ENCODE measurements at places on chromosomes 5 and 9.

DNA sequence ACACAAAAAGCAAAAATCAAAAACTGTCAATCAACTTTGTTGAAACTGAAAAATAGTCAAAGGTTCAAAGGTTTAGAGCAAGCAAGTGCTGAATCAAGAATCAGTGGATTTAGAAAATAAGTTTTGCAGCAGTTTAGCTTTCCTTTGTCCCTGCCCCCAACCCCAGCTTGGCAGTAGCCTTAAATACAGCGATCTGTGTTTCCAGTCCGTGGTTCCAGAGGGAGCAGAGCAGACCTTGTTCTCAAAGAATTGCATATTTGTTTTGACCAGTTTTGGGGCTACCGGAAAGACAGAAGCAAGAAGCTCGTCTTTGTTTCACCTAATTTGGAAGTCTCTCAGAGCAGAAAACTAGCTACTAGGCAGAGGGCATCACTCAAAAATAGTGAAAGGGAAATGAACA lies 57.2 kb upstream of the PRDM9 start:
- no peak for DNase-seq

DNA sequence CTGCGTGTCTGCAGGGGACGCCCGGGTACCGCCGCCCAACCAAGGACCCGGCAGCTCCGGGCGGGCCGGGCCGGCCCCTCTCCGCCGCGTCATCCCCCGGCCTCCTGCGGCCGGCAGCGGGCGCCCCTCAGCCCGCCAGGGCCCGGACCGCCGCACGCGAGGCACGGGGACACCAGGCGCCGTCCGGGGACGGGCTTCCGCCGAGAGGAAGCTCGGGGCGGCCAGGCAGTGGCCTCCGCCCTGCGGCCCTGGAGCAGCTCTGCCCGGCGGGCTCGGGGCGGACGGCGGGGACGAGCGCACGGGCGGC lies 373 bp downstream of the FBXW5 start:
- DNase-seq, result peak; percentile 88

DNA sequence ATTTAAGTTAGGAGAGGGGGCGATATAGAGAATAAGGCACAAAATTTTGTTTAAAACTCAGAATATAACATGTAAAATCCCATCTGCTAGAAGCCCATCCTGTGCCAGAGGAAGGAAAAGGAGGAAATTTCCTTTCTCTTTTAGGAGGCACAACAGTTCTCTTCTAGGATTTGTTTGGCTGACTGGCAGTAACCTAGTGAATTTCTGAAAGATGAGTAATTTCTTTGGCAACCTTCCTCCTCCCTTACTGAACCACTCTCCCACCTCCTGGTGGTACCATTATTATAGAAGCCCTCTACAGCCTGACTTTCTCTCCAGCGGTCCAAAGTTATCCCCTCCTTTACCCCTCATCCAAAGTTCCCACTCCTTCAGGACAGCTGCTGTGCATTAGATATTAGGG lies 18.3 kb downstream of the MOCS2 start:
- no peak for DNase-seq

DNA sequence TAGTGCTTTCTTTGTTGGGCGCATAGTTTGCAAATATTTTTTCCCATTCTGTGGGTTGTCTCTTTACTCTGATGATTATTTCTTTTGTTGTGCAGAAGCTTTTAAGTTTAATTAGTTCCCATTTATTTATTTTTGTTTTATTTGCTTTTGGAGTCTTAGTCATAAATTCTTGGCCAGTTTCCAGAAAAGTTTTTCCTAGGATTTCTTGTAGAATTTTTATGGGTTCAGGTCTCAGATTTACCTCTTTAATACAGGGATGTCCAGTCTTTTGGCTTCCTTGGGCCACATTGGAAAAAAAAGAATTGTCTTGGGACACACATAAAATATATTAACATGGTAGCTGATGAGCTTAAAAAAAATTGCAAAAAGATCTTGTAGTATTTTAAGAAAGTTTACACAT lies 122.0 kb downstream of the WDR70 start:
- DNase-seq, result no peak

- no peak for DNase-seq
Observed at GRCh38 chr5:168649306-168649705, 70.1 kb upstream of the PANK3 start.

DNA sequence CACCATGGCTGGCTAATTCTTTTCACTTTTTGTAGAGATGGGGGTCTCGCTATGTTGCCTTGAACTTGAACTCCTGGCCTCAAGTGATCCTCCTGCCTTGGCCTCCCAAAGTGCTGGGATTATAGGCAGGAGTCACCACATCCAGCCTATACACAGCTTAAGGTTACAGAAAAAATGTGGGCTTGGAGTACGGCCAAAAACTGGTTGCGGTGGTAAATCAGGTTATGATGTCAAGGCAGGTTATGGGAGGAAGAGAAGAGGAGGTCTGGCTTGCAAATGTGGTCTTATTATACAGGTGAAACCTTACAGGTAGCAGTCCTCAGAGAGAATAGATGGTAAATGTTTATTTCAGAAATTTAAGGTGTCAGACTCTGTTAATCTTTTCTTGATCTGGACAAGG lies 30.7 kb upstream of the SYK start:
- DNase-seq, result no peak

GRCh38 chr5:123720339-123720738 lies 208.4 kb downstream of the CSNK1G3 start:
- DNase-seq, result no peak

DNA sequence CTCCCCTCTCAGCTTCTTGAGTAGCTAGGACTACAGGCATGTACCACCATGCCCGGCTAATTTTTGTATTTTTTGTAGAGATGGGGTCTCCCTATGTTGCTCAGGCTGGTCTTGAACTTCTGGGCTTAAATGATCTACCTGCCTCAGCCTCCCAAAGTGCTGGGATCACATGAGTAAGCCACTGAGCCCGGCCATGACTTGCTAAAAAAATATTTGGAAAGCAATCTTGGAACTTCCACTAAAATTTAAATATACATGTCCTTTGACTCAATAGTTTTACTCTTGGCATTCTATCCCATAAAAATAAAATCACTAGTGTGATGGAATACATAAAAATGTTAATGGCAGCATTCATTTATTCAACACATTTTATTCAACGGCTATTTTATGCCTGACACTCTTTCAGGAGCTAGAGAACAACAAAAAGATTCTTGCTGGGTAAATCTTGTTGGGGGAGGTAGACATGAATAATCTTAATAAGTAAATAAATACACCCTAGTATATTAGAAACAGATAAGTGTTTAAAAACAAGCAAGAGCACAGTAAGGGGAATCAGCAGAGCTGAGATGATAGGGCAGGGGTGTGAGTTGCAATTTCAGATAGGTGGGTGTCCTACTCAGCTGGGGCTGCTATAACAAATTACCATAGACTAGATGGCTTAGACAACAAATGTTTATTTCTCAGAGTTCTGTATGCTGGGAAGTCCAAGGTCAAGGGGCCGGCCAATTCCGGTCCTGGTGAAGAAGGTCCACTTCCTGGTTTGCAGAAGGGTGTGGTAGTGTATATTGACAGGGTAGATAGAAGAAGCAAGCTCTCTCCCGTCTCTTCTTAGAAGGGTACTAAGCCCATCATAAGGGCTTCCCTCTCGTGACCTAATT lies 50.7 kb downstream of the KCNV2 start:
- no peak for DNase-seq

DNA sequence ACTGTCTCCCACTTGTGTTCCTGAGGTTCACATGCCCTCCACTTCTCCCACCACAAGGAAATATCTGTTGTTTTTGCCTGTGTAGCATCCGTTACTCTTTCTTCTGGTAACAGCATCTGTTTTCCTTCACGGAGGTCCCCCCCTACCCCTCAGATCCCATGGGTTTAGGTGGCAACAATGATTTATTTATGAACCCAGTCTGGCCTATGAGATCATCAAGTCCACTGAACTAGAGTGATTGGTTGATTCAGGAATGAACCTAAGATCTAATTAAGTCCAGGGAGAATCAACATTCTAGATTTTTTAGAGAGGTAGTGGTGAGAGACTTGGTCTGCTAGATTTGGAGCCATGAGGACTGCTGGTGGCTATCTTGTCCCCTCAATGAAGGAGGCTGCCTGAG lies 166.8 kb downstream of the NR3C1 start:
- no peak for DNase-seq

DNA sequence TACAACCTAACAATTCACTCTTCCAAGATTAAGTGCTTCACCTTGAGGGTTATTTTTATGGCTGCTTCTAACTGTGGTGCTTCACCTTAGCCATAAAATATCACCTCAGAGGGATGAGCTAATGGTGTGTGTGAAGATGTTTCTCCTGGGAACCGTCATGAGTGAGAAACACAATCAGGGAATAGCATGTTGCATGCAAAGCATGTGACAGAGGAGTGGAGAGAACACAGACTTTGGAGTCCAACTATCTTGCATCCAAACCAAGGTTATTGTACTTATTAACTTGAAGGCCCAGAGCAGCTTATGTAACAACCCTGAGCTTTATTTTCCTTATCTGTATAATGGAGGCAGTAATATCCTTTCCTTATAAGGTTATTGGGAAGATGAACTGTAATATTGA lies 1089.0 kb upstream of the DMAC1 start:
- no peak for DNase-seq

- DNase-seq, result no peak
Observed at GRCh38 chr9:31355965-31356364, 1028.5 kb upstream of the ACO1 start.

DNA sequence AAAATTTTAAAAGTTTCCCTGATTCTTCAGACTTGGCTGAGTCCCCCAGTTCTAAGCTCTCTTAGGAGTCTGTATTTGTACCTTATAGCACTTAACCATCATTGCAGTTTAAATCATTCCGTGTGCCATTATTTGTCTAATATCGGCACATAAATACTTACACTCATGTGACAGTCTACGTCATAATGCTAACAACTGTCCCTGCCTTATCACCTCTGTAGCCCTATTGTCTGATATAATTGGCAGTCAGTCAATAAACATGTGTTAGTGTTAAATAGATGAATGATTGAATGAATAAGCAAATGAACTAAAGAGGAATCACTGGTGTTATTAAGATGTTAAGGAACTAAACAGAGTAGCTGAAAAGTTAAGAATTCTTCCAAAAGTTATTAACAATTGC lies 287.8 kb downstream of the EBF1 start:
- no peak for DNase-seq

GRCh38 chr9:123775289-123776284 lies 154.3 kb downstream of the DENND1A start:
- DNase-seq, result no peak

DNA sequence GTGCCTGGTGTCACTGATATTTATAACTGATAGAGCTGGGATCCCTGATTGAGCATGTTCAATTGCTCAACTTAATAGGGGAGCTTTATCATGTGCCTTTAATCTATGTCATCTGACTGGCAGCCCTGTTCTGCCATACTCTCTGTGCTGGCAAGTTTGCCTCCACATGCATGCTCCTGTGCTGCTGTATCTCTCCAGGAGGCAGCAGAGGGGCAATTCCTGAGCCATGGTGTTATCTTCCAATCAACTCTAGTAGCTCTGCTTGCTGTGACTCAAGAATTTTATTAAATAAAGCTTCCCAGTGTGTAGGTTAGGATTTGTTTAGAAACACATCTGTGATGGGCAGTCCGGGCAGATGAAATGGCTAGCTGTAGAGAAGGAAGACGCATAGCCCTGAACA lies 642.0 kb downstream of the KIF4B start:
- no peak for DNase-seq

DNA sequence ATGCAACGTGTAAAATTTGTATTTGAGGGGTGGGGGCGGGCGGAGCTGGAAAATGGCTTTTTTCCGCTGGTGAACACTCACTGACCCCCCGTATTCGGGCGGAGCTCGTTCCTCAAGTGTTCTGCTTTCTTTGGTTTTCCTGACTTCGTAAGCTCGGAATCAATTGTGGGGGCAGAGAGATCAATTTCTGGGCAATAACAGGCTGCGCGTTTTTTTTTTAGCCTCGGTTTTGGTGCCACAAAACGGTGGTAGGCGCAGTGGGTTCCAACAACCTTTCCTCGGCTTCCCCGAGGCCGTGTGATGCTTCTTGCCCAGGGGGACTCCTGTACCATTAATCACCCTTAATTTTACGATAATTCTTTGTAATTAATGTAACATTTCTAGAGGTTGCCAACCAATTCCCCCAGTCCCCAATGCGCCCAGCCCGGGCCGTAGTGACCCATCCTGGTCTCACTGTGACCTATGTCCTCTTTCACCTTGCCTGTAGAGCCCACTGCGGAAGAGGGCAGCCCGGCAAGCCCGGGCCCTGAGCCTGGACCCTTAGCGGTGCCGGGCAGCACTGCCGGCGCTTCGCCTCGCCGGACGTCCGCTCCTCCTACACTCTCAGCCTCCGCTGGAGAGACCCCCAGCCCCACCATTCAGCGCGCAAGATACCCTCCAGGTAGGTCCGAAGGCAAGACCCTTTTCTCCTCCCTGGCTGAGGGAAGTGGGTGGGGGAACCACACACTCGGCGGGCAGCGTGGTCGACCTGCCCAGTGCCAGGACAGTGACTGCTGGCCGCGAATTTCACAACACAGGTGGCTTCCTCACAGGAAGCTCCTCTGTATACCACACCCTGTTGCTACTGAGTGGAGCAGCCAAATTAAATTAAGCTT lies 3.7 kb downstream of the NR4A3 start:
- peak; percentile 23 for DNase-seq

DNA sequence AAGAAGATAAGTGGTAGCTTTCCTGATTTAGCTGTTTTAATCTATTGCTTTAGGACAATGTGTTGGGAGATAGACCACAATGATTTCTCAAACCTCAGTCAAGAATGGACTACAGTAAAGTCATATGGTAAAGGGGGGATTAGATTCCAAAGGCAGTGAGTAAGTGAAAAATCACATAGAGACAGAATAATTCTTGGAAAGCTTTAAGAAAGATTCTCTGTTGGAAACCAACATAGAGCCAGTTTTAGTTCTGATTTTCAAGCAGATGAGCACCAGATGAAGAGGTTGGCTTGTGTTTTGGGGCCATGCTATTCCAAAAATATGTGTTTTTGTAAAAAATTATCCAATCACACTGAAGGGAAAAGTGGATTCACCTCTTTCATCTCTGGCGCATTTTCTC lies 256.8 kb upstream of the RPS23 start:
- no peak for DNase-seq

- no peak for DNase-seq
Observed at GRCh38 chr9:32468740-32469139, 57.3 kb downstream of the RIGI start.

DNA sequence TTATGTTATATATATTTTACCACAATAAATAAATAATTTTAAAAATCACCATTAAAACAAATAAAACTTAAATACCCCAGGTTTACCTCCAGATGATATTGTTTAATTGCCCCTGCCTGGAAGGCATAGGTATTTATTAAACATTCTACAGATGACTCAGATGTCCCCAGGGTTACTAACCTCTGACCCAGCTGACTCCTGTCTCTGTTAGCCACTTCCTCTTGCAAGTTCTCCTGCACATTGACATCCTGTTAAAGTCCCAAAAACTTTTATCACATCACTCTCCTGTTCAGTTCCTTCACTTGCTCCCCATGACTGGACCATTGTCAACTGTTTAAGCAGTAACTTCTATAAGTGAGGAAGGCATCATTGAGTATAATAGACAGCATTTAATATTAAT lies 37.0 kb upstream of the RAB3C start:
- peak; percentile 27 for DNase-seq

DNA sequence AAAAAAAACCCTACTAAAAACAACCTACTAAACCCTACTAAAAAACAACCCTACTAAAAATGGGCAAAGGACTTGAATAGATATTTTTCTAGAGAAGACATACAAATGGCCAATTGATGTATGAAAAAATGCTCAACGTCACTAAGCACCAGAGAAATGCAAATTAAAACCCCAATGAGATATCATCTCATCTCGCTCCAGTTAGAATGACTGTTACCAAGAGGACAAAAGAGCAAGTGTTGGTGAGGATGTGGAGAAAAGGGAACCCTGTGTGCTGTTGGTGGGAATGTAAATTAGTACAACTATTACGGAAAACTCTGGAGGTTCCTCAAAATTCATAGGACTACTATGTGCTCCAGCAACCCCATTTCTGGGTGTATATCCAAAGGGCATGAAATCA lies 10.8 kb downstream of the SDHA start:
- DNase-seq, result no peak
